ENCODE measurements at places on chromosomes 7 and 10.

GRCh38 chr10:29212597-29212996 is 76.3 kb upstream of the LYZL1 start:
- DNase-seq, result no peak

- no peak for DNase-seq
Measured at GRCh38 chr10:28120795-28121194, 121.9 kb upstream of the ODAD2 start.

DNA sequence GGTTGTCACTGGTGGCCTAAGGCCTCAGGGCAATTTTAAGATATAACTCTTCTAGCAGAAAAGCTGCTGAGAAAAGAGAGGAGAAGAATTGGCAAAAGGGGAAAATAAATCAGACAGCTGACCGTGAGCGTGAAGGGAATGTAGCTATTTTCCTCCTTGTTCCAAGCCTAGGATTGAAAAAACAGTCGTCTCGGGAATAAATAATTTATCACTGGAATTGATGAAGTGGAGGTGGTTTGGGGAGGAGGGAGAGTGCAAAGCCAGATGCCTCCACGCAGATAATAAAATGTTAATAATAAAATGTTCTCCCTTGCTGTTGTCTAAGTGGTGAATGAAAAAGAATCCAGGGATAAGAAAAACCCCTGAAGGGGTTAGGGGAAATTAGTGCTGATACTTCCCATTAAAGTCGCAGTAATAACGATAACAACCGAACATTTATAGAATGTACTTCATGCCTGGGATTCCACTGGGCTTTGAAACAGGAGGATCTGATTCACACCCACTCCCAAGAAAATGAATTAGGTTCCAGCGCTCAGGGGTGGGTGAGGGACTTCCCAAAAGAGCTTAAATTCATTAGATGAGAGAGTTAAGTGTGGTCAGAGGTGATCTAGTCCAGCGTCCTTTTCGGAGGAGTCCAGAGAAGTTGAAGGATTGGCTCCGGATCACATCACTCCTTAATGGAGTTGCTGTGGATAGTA is 27.3 kb downstream of the BAMBI start:
- DNase-seq, result no peak

DNA sequence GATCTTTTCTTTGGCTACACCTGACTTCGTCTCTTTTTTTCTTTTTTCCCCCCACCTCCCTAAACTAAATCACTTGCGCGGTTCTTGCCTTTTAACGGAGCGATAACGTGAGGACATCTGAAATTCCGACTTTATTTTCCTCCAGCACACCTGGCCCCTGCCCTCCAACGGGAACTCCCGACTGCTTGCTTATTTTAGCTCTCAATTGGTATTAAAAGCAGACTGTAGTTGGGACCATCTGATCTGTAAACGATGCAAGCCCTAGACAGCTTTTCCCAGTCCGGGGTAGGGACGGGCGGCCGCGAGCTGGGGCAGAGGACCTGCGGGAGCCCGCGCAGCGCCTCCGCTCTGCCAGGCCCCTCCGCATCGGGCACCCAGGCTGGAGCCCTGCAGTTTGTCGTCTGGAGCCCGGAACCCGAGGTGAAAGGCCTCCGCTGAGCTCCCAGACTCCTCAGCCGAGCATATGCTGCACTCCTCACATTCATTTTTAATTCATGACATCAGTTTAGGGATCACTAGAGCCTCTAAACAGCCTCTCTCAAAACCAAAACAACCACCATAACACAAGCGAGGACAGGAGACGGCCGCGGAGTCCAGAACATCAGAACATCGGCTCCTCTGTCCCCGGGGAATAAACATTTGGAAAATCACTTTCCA is 10.0 kb upstream of the EMX2 start:
- DNase-seq, result no peak

DNA sequence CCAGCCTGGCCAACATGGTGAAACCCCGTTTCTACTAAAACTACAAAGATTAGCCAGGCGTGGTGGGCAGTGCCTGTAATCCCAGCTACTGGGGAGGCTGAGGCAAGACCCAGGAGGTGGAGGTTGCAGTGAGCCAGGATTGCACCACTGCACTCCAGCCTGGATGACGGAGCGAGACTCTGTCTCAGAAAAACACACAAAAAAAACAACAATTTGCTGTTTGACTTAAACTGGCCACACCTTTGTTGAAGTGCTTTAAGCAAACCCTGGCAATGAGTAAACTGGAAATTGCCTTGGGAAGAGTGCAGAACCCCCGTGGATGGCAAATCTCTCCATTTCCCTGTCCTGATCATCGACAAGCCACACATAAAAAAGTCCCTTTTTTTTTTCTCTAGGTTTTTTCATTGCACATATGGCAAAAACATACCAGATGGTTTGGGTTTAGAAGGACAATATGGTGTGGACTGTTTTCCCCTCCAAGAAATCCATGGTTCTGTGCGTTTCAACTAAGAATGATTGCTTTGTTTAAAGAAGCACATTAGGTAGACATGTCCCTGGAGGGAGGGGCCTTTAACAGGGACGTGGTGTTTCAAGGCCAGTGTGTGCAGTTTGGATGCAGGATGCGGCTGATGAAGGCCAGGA is 76.9 kb downstream of the NRP1 start:
- DNase-seq, result no peak

DNA sequence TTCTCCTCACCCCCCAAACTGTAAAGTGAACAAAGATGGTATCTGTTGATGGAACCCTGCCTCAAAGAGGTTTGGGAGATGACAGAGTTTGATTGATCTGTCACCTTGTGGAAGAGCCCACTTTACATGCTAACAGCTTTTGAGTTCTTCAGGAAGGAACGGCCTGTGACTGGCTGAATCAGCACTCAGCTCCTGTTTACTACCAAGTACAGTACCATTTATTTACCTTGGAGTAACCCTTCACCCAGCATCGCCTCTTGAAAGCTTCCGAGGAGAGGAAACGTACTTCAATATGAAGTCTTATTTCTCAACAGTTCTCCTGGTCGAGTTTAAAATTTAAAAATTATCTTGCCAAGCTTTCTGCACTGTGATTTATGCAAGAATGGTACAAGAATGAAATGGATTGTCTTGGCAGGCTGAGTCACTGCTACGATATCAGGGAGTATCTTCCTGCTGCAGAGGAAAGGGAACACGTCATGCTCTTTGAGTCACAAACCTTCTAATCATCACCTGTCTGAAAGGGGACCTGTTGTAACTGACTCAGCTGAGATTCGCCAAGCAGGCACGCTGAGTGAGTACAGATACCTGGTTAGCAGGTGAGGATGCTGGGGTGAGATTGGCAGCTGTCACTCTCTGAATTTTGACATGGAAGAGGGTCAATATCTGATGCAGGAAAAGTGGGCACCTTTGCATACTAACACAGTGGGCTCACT is 30.1 kb downstream of the KLF6 start:
- DNase-seq, result no peak

GRCh38 chr7:132793474-132793873 is 217.2 kb upstream of the PLXNA4 start:
- no peak for DNase-seq

- DNase-seq, result no peak
Measured at GRCh38 chr7:143258831-143259230, 4.4 kb upstream of the GSTK1 start.

GRCh38 chr7:112214883-112215282 is 8.4 kb downstream of the ZNF277 start:
- DNase-seq, result no peak

- DNase-seq, result no peak
Measured at GRCh38 chr7:17696422-17696821, 243.9 kb downstream of the SNX13 start.

DNA sequence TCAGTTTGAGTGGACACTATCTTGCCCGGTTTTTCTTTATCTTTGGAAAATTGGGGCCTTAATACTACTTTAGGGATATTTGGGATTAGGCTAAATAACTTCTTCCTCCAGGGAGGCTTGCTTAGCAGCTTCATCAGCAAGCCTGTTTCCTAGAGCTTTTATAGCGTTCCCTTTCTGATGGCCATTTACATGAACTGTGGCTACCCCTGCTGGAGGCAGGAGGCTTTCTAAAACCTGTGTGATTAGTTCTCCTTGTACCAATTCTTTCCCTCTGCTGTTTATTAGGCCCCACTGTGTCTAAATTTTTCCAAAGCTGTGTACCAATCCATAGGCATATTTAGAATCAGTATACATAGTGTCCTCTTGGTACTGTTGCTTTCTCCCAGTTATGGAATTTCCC is 61.7 kb upstream of the CNTNAP2 start:
- no peak for DNase-seq

DNA sequence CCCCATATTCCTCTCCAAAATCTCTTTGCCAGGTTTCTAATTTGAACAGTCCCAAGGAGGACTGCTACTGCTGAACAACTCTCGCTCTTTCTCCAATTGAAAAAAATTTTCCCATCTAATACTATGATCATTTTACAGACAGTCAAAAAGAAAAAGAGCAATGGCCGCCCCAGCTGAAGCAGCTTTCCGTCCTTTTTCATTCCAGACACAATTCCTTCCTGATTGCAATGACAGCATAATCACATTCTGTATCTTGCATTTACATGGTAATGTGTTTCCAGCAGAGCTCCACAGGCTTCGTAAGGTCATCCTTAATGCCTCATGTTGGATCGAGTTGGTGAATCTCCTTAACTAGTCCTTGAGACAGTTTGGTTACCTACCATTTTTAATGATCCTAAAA is 45.0 kb upstream of the GSDME start:
- DNase-seq, result no peak

DNA sequence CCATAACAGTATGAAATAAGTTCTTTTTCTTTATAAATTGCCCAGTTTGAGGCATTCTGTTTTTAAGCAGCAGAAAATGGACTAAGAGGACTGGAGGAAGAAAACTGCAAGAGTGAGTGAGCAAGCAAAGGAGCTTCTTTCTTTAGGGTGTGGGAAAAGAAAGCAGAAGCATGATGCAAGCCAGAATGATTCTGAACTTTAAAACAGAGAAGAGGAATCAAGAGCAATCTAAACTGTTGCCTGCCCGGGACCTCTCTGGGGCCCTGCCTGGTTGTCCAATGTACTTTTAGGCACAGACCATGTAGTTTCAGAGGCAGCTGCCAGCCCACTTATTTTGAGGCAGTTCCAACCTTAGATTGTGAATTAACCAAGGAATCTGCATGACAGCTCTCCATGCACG is 186.3 kb downstream of the PLPP4 start:
- no peak for DNase-seq

DNA sequence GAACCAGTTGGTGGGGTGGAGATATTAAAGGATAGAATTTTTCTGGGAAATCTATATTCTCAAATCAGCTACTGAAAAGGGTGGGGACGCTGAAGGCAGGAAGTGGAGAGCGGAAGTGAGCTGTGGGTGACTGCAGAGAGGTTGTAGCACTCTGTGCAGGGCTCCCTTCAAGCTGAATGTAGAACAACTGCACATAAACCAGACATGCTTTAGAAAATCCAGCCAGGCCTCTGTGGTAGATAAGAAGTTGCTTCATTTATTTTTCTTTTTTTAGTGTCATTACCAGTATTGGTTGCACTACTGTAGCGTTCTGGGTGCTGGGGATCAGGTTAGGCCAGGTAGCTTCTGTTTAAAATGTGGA is 127.8 kb downstream of the CELF2 start:
- DNase-seq, result no peak

DNA sequence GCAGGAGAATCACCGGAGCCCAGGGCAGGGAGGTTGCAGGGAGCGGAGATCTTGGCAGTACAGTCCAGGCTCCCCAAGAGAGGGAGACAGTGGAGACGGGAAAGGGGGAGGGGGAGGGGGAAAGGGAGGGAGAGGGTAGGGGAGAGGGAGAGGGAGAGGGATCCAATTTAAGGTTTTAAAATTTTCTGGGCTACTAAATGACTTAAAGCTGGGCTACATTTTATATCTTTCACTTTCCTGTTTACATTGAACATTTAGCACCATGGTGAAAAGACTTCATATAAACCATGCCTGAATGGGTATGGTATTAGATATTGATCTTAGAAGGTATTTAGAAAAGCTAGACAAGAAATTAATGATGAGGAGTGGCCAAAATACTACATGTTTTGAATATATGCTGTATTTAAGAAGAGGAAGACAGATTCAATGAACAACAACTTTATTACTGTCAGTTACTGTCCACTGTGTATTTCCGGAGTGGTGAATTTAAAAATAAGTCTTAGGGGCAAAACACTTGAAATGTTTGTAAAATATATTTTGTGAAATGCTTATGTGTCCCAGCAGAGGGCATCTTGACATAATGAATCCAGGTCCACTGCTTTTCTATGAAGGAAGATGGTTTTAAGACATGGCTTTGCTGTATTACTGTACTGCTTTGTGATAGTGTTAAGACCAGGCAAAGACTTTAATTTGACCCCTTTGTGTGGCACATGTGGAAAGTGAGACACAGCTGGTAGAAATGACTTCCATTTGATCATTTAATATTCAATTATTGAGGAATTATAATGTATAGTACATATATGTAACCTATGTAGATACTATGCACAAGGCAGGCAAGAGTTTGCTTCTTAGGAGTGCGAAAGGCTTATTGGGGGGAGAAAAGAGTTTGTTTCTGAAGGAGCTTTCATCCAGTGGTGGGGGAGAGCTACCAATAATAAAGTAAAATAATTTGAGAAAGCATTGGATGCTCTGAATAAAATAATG is 52.8 kb downstream of the NRF1 start:
- DNase-seq, result peak; percentile 60

DNA sequence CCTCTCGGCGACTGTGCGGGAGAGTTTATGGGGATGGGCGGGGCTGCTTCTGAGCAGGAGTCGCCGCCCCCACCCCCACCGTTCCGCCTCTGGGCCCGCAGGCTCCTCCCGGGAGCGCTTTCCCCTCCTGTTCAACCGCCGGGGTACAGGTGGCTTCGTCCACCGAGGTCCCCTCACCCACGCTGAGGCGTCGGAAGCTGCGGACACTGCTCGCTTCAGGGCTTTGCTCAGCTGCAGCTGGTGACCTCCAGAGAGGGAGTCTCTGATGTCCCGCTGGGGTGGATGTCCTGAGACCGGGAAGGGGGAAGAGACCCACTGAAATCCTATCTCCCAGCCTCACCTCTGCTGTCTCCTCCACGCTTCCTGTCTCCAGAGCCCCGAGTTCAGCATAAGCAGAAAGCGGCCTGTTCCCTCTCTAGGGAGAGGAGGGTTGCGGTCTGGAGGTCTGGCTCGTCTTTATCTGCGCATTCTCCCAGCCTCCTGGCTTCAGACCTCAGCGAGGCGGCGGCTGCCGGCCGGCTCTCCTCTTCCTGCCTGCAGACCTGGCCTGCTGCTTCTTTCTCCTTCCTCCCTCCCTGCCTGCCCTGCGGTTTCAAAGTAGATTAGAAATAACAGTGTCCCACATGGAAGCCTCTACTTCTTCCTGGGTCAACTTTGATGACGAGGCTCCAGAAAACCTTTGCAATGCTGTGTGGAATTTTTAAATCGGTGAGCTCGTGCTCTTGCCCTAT is 1.8 kb downstream of the CYP2E1 start:
- DNase-seq, result peak; percentile 78

GRCh38 chr7:30406664-30407425 is 71.7 kb downstream of the NOD1 start:
- no peak for DNase-seq

- no peak for DNase-seq
Measured at GRCh38 chr10:45470098-45471012, 96.3 kb downstream of the ALOX5 start.

DNA sequence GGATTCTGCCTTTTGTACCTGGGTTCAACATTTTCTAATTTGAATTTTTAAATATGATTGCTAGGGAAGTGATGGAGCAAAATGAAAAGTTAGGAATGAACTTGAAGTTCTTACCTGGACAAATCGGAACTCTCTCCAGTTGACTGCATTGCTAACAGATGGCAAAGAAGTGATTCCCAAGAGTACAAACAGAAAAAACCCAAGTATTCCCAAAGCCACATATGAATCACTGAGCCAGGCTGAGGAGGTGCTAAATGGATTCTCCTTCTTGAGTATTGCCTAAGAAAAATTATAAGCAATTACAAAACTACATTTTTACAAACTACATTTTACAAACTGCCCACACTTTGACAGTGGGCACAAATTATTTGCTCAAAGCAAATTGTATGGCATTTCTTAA is 25.9 kb downstream of the STEAP4 start:
- DNase-seq, result no peak
